ENCODE measurements at places on chromosomes 11 and 22. TPM values are rescaled to one million over a fixed set of nuclear protein-coding genes. Genes with fewer than 3 reads are reported as not detected.

DNA sequence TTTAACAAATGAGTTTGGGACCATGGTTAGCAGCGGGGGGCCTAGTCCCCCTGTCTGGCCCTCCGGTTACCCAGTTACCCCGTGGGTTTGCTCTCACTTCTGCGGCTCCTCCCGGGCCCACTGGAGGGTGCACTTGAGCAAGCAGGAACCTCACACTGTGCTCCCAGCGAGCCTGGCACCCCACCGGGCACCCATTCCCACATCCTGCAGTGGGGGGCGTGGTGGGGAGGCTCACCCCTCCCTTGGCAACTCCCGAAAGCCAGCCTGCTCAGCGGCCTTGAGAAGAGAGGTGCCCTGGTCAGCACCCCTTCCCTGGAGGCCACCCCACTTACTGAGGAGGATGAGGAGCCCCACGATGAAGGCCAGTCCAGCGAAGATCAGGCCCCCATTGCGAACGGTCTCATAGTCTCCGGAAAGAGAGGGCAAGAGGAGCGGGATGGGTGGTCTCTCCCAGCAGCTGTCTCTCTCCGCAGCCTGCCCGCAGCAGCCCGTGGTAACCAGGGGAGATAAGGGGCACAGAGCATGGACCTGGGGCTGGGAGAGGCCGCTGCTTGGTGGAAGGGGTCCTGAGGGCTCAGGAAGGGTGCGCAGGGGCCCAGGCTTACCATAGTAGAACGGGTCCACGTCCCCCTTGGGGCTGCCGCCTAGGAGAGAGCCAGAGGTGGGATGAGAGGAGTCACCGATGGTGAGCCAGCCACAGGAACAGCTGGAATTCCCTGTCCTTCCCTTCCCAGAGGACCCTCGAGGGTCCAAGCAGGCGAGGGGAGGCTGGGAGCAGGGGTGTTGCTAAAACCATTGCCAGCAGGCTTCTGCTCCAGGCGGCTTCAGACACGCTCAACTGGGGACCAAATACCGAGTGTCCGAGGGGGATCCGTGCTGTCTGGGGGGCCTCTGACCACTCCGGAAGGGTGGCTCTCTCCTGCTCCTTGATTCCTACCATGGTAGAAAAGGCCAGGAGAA lies 2.2 kb downstream of the FXYD2 start:
- H3K4me1 ChIP-seq: peaks cover 51% of the 10 kb centered on the region
- H3K36me3 ChIP-seq: no peaks in the 10 kb centered on the region
- H3K4me3 ChIP-seq: no peak overlapping the region
- H3K27me3 ChIP-seq: peaks cover 21% of the 10 kb centered on the region

- H3K4me3 ChIP-seq: no peak overlapping the region
- no peaks in the 10 kb centered on the region for H3K4me1 ChIP-seq
- no peak overlapping the region for H3K27ac ChIP-seq
- DNase-seq: no peak
- H3K27me3 ChIP-seq: no peaks in the 10 kb centered on the region
Observed at GRCh38 chr11:34034053-34034452, 17.5 kb upstream of the CAPRIN1 start.

- H3K36me3 ChIP-seq: no peaks in the 10 kb centered on the region
- no peaks in the 10 kb centered on the region for H3K4me1 ChIP-seq
- no peak overlapping the region for H3K4me3 ChIP-seq
- no peak overlapping the region for H3K27ac ChIP-seq
Observed at GRCh38 chr11:116641561-116642045, 131.2 kb downstream of the BUD13 start.

DNA sequence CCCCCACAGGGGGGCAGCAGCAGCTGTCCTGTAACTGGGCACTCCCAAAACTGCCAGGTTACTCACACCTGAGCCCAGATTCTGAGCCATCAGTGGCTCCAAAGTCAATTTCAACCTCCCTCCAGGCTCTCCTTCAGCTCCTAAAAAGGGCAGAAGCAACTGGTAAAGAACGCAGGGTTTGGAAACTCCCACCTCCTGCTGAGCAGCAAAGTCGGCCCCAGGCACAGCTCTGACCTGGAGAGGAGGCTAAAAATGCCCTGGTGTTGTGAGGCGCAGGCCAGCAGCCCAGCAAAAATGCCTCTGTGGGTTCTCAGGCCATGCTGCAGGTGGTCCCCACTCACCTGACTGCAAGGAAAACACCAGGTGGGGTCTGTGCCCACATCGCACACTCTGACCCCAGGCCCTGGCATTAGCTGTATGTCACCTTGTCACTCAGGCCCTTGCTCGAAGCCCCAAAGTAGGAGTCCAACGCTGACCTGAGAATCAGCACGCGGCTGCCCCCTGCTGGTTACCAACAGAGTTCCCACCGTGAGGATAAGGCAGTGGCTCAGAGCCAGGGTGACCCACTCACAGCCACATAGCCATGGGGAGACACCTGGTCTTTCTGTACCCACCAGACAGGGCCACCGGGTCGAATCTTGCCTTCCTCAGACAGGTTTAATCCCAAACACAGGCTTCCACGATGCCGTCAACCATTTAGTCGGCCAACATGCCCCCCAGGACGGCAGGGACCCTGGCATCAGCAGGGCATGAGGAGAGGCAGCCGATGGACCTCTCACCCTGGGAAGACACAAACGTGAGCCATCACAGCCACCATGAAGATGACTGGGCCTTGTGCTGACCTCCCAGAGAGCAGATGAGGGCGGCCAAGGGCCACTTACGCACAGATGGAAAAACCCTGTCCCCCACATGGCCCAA lies 11.1 kb downstream of the POLR3H start:
- H3K27ac ChIP-seq: no peak overlapping the region
- no peaks in the 10 kb centered on the region for H3K27me3 ChIP-seq
- H3K4me1 ChIP-seq: no peaks in the 10 kb centered on the region
- H3K4me3 ChIP-seq: no peak overlapping the region
- DNase-seq: peak; percentile 64

GRCh38 chr22:49209452-49210195 lies 618.0 kb downstream of the BRD1 start:
- no peak overlapping the region for H3K4me3 ChIP-seq
- no peaks in the 10 kb centered on the region for H3K27me3 ChIP-seq
- DNase-seq: no peak
- H3K27ac ChIP-seq: no peak overlapping the region

TSSK2 gene
- not detected for total RNA-seq

DLG2 gene
- 2.7 TPM for total RNA-seq

GRCh38 chr11:128465531-128465930 lies 121.8 kb downstream of the ETS1 start:
- peaks cover 90% of the 10 kb centered on the region for H3K4me1 ChIP-seq
- peak overlapping the region; percentile 89 for H3K27ac ChIP-seq
- no peak overlapping the region for H3K4me3 ChIP-seq
- no peaks in the 10 kb centered on the region for H3K27me3 ChIP-seq
- no peak for DNase-seq
- H3K36me3 ChIP-seq: peaks cover 94% of the 10 kb centered on the region

DNA sequence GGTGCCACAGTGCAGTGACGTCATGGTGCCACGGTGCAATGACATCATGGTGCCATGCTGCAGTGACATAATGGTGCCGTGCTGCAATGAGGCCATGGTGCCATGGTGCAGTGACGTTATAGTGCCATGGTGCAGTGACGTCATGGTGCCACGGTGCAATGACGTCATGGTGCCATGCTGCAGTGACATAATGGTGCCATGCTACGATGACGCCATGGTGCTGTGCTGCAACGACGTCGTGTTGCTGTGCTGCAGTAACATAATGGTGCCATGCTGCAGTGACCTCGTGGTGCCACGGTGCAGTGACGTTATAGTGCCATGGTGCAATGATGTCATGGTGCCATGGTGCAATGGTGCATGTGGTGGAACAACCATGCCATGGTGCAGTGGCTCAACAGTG lies 45.3 kb downstream of the DHCR7 start:
- no peak for DNase-seq
- no peak overlapping the region for H3K27ac ChIP-seq
- H3K4me1 ChIP-seq: no peaks in the 10 kb centered on the region

SLC22A8 gene
- total RNA-seq: not detected

DDT gene
- total RNA-seq: 113 TPM

DNA sequence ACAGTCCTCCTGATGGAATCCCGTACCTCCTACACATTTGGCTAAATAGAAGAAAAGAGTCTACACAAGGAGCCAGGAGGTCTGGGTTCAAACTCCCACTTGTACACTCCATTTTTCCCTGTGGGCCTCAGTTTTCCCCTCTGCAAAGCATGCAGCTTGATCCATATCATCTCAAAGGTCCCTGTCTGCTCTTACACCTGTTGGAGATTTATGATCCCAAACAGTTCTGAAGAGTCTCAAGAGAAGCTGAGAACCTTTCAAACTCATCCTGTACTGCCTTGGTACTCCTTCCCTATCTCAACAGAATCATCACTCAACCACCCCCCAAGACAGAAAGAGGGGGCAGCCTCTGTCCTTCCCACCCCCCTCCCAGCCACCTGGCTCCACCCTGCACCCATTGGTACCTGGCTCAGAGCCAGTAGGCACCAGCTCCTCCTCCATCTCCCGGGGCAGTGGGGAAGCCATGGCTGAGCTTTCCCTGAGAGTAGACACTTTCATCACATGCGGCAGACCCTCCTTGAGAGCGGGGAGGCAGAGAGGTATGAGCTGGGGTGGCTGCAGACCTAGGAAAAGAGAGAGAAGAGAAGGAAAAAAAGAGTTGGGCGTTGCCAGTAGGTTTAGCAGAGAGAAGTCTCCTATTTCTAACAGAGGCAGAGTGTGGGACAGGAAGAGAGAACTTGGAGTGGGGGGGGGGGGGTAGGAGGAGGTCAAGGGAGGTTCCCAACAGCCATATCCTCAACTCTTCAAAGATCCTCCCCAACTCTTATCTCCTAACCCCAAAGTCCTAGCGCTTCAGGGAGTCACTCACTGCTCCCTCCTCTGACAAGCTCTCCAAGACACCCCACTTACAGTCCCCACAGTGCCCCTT lies 3.1 kb downstream of the TNKS1BP1 start:
- H3K36me3 ChIP-seq: peaks cover 19% of the 10 kb centered on the region
- no peak for DNase-seq
- H3K4me1 ChIP-seq: peaks cover 26% of the 10 kb centered on the region
- H3K27me3 ChIP-seq: no peaks in the 10 kb centered on the region
- H3K4me3 ChIP-seq: no peak overlapping the region

DNA sequence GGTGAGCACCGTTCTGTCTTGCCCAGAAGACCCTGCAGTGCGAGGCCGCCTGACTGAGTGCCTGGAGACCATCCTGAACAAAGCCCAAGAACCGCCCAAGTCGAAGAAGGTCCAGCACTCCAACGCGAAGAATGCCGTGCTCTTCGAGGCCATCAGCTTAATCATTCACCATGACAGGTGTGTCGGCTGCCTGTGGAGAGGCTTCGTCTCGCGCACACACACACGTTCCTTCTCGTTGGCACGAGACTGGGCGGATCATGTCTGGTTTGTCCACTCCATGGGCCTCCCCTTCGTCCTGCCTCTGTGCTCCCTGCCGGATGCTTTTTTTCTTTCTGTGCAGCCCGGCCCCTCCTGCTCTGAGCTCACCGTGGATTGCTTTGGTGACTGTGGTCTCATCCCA lies 51.1 kb downstream of the MUC6 start:
- no peaks in the 10 kb centered on the region for H3K4me1 ChIP-seq
- H3K27ac ChIP-seq: no peak overlapping the region
- DNase-seq: no peak
- no peaks in the 10 kb centered on the region for H3K27me3 ChIP-seq
- no peak overlapping the region for H3K4me3 ChIP-seq

DNA sequence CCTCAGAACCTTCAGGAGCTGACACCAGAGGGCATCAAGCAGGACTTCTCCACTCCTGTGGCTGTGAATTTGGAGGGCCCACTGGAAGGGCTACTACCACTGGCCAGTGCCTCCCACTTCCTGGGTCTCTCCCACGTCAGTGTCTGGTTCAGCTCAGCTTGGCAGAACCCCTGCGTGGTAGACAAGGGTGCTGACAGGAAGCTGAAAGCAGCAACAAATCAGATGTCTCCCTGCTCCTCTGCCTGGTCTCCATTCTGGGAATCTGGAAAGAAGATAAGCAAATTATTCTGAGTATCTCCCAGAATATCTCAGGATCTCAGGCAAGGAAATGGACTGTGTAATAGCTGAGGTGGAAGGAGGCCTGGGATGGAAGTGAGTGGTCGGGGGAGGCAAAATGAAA lies 61.5 kb downstream of the TMPRSS5 start:
- no peak overlapping the region for H3K4me3 ChIP-seq
- no peak for DNase-seq
- H3K27ac ChIP-seq: no peak overlapping the region
- H3K27me3 ChIP-seq: no peaks in the 10 kb centered on the region

DNA sequence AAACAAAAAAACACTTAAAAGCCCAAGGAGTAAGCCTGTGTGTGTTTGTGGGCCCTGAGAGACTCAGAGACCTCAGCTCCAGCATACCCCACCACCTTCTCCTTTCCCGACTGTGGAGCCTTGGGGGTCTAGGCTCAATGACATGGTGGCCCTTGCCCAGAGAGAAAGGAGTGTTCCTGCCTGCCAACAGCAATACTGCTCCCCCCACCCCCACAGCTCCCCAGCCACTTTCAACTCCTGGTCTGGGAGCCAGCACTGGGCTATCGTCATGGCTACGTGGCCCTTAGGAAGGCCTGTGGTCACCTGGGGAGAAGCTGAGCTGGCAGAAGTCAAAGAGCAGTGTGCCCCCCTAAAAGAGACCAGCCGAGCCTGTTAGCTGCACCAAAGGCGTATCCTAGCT lies 2.6 kb downstream of the PPP1R14B start:
- H3K4me3 ChIP-seq: no peak overlapping the region
- H3K27ac ChIP-seq: peak overlapping the region; percentile 53
- H3K4me1 ChIP-seq: peaks cover 54% of the 10 kb centered on the region

DNA sequence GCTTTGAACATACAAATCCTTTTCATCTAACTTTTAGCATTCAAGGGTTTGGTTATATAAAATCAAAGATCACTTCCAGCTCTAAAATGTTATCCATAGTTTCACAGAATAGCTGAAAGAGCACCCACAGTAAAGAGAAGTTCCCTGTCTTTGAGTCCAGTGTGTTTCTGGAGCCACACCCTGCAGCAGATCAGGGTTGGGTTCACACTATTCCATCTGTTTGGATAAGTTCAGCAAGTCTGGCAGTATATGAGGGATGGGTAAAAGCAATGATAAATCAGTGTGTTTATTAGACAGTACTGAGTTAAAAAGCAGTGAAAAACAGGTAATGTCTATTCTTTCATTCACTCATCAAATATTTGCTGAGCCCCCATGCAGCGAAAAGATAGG lies 135.8 kb upstream of the PITPNB start:
- DNase-seq: no peak
- peaks cover 2% of the 10 kb centered on the region for H3K27me3 ChIP-seq
- no peak overlapping the region for H3K4me3 ChIP-seq
- no peaks in the 10 kb centered on the region for H3K36me3 ChIP-seq
- H3K27ac ChIP-seq: no peak overlapping the region

CASP12 gene
- not detected for total RNA-seq

SCGB1A1 gene
- not detected for total RNA-seq

TALDO1 gene
- total RNA-seq: 244 TPM

DNA sequence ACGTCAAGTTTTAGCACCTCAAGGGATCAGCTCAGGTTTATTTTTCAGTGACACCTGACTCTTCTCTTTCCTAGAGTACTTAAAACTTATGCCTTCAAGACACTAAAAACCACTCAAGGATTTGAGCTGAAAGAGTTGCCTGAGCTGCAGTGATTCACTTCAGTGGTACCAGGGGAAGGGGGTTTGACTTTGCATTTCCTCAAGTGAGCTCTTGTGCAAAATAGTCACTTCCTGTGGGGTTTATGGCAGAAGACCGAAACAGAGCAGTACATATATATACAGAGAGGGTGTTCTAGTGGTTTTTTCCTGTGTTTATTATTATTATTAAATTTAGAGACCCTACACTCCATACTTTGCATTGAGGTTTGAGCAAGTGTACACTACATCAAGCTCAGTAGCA lies 60.7 kb downstream of the DBX1 start:
- H3K36me3 ChIP-seq: no peaks in the 10 kb centered on the region
- peaks cover 19% of the 10 kb centered on the region for H3K4me1 ChIP-seq
- H3K27ac ChIP-seq: no peak overlapping the region
- H3K4me3 ChIP-seq: peak overlapping the region; percentile 30
- DNase-seq: no peak
- H3K27me3 ChIP-seq: peaks cover 17% of the 10 kb centered on the region
